ENCODE measurements at places on chromosomes 16 and 17.

GRCh38 chr16:89334461-89334860 is 117.0 kb downstream of the ZNF778 start:
- no peak for DNase-seq

DNA sequence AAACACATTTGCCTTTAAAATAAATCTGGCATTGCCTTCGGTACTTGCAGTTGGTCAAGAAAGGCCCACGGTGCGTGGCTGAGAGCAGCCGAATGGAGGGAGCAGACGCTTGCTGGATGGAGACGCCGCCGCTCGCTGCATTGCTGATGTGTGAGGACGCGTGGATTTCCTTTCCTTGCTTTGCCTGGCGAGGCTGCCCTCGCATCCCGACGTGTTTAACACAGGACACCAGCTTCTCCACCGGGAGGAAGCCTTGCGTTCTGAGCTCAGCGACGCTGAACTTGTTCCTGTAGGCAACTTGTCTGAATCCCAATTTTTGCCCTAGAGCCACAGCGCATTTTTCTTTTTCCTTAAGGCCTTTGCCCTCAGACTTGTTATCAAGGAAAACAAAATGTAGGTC is 45.8 kb downstream of the COX4I1 start:
- DNase-seq: no peak

- no peak for DNase-seq
These were observed 149.3 kb upstream of the GSE1 start for GRCh38 chr16:85463672-85464382.

DNA sequence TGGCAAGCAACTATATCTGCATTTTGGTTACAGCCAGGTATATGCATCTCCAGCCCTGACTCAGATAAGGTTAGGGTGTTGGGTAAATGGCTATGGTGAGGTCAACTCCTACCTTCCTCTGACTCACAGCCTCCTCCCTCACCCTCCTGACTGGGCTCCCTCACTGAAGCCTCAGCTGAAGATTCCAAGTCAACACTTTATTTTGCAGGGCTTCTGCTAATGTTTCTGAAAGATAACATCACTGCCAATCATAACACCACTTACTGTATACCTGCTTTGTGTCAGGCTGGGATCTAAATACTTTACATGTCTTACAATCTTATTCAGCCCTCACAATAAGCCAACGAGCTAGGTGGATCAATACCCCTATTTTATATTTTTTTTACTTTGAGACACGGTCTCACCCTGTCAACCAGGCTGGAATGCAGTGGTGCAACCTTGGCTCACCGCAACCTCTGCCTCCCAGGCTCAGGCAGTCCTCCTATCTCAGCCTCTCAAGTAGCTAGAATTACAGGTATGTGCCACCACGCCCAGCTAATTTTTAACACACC is 47.8 kb upstream of the GCSH start:
- no peak for DNase-seq

DNA sequence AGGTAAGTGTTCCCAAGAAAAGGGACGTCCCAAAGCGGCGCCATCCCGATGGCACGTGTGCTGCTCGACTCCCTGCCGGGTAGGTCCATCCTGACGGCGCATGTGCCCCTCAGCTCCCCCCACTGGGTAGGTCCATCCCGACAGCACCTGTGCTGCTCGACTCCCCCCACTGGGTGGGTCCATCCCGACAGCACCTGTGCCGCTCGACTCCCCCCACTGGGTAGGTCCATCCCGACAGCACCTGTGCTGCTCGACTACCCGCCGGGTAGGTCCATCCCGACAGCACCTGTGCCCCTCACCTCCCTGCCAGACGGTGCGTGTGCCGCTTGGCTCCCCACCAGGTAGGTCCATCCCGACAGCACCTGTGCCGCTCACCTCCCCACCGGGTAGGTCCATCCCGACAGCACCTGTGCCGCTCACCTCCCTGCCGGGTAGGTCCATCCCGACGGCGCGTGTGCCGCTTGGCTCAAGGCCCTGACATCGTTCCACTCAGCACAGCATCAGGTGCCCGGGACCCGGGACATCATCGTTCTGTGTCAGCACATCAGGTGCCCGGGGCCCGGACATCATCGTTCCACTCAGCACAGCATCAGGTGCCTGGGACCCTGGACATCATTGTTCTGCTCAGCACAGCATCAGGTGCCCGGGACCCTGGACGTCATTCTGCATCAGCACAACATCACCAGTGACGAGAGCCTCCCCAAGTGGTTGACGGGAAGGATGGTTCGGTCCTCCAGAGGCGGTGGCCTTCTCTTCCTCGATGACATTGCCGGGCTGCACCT is 5.7 kb upstream of the FN3K start:
- DNase-seq: no peak

DNA sequence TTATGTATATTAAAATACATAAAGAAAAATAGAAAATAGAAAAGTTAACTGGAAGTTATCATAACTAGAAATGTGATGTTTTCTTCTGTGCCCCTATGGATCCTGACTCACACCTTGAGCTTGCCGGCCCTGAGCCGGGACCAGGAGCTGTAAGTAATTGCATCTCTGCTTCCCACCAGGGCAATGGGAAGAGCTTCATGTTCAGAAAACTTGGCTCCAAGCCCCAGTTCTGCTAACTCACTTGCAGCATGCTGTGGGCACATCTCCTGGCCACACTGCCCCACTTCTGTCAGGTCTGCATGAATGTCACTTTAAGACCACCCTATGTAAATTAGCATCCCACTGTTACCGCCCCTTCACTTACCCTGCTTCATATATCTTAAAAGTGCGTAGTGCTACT is 37.2 kb downstream of the GNAO1 start:
- DNase-seq: no peak

DNA sequence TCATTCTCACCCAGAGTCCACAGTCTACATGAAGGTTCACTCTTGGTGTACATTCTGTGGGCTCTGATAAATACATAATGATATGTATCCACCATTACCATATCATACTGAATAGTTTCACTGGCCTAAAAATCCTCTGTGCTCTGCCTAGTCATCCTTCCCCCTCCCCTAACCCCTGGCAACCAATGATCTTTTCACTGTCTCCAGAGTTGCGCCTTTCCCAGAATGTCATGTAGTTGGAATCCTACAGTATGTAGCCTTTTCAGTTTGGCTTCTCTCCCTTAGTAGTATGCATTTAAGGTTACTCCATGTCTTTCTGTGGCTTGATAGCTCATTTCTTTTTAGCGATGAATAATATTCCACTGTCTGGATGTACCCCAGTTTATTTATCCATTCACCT is 101.3 kb downstream of the NOG start:
- no peak for DNase-seq

DNA sequence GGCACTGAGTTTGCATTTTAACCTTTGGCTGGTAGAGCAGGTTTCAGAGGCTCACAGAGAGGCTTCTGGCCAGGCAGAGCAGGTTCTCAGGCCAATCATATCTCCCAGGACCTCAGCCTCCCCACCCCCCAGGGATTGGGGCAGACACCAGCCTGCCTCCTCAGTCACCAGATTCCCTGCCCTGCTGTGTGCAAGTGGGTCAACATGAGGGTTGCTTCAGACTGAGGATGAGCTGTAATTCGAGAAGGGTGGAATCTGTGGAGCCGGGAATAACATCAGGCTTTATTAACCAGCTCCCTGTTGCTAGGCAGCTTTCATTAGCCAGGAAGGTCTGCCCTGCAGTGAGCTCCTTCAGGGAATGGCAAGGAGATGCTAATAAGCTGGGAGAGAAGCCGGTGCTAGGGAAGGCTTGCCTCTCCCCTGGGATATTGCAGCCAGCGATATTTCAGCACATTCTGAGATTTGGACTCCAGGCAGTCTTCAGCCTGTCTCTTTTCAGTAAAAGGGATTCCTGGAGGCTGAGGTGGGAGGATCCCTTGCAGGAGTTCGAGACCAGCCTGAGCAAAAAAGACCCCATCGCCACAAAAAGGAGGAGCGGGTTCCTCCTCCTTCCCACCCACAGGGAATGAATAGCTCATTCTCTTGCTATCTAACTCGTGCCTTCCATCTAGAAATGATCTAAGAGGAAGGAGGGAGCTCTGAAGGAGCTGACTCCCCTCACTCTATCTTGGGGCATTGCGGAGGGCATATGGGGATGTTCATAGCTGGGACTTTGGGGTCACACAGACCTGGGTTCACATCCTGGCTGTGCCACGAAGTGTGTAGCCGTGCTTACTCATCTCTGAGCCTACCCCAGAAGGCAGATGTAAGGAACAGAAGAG is 10.7 kb downstream of the SGSM2 start:
- no peak for DNase-seq

GRCh38 chr16:11396241-11397048 is 51.2 kb downstream of the RMI2 start:
- peak; percentile 53 for DNase-seq

DNA sequence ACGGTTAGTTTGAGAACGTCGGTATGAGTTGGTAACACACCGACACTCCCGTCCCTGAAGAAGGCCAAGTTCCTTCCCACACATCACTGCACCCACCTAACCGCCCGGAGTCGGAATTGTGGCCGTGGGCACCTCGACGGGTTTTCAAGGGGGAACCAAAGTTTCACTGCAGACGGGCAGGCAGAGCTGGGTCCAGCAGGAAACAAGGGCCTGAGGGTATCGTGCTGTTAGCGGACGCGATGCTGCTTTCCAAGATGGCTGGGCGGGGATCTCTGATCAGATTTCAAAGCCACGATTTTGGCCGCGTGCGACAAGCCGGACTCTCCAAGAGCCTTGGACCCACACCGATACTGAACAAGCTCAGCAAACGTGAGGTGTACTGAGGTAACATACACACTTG is 82.3 kb upstream of the DOC2B start:
- DNase-seq: no peak

- DNase-seq: no peak
These were observed 1972.6 kb downstream of the TP53TG3F start for GRCh38 chr16:35431829-35432663.

GRCh38 chr16:10578474-10579316 is 1.7 kb downstream of the EMP2 start:
- no peak for DNase-seq

DNA sequence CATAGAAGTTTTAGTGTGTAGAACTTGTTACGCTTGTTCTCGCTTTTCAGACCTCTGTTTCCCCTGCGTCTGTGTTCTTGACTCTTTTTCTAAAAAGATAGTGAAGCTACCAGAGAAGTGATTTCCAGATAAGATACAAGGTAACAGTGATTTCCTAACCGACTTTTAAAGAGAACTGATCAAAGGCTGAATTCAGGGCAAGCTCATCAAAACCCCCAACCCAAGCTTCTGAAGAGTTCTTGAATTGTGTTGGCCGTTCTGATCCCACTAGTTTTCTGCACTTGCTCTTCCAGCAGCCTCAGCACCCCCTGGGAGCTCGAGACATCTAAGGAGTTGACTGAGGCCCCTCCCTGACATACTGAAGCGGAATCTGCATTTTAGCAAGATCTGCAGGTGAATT is 12.7 kb upstream of the NSMCE1 start:
- DNase-seq: peak; percentile 71

- no peak for DNase-seq
These were observed 53.1 kb upstream of the CCL1 start for GRCh38 chr17:34416116-34416515.

DNA sequence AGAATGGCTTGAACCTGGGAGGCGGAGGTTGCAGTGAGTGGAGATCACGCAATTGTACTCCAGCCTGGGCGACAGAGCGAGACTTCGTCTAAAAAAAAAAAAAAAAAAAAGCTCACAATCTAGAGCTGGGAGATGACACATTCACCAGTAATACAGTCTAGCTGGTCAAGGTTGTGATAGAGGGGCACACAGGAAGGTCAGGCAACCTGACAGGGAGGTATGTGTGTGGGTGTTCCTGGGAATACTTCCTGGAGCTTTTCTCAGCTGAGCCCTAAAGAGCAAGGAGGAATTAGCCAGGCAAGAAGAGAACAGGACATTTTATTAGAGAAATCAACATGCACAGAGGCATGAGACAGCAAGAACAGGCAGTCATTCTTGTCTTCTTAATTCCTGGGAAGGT is 216.7 kb downstream of the SHISA9 start:
- no peak for DNase-seq

GRCh38 chr17:57918017-57918895 is 37.0 kb downstream of the CUEDC1 start:
- DNase-seq: no peak

GRCh38 chr17:78598013-78598471 is 20.8 kb upstream of the DNAH17 start:
- no peak for DNase-seq

GRCh38 chr16:88616320-88616719 is 22.1 kb upstream of the IL17C start:
- no peak for DNase-seq

GRCh38 chr17:38560503-38561318 is 45.0 kb downstream of the SRCIN1 start:
- DNase-seq: no peak

- DNase-seq: peak; percentile 72
These were observed 7.4 kb upstream of the ABR start for GRCh38 chr17:1186923-1187771.

DNA sequence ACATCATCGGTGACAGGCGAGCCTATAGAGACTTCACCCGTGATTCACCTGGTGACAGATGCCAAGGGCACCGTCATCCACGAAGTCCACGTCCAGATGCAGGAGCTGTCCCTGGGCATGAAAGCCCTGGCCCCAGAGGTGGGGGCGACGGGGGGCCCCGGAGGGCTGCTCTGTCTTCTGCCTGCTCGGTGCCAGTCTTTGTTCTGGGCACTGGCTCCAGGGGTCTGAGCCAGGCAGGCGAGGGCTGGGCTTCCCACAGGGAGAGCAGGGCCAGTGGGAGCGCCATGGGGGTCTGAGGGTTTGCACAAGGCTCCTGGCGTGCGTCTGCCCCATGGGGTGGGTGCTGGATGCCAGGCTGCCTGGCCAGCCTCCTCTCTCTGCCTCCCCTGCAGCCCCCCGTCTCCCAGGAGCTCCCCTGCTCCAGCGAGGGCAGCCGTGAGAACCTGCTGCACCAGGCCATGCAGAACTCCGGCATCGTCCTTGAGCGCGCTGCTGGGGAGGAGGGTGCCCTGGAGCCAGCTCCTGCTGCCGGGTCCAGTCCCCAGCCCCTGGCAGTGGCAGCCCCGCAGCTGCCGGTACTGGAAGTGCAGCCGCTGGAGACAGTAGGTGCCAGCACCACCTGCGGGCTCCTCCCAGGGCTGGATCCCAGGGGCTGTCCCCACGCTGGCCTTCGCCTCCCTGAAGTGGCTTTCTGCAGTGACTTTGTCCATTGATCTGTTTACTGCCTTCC is 3.0 kb upstream of the DNASE1L2 start:
- no peak for DNase-seq

- DNase-seq: no peak
These were observed 55.7 kb upstream of the TAC4 start for GRCh38 chr17:49903523-49903922.

GRCh38 chr17:81831957-81832607 is 1.0 kb downstream of the MCRIP1 start:
- DNase-seq: peak; percentile 27

- peak; percentile 52 for DNase-seq
These were observed 15.0 kb upstream of the C17orf58 start for GRCh38 chr17:68011199-68011665.

GRCh38 chr16:58515871-58516767 is 802 bp downstream of the SETD6 start:
- peak; percentile 22 for DNase-seq

GRCh38 chr17:8227238-8227581 is 16.8 kb upstream of the AURKB start:
- DNase-seq: no peak

Measured in CD4-positive, alpha-beta T cell treated with Interleukin-4 for 4 hours (primary cell).